ENCODE measurements at places on chromosomes 5 and 9. TPM values are rescaled to one million over a fixed set of nuclear protein-coding genes. Genes with fewer than 3 reads are reported as not detected.

The HSPA9 gene
- 252 TPM for total RNA-seq

The GPR21 gene
- 1.6 TPM for total RNA-seq

The NRG2 gene
- not detected for total RNA-seq

The MARVELD2 gene
- total RNA-seq, result 16.2 TPM

The KIF4B gene
- 0.13 TPM for total RNA-seq

The TNFSF15 gene
- 0.55 TPM for total RNA-seq

The OSMR gene
- total RNA-seq, result 45.3 TPM

The NCBP1 gene
- 40.2 TPM for total RNA-seq

The C9 gene
- not detected for total RNA-seq

The WWC1 gene
- total RNA-seq, result 97.7 TPM

DNA sequence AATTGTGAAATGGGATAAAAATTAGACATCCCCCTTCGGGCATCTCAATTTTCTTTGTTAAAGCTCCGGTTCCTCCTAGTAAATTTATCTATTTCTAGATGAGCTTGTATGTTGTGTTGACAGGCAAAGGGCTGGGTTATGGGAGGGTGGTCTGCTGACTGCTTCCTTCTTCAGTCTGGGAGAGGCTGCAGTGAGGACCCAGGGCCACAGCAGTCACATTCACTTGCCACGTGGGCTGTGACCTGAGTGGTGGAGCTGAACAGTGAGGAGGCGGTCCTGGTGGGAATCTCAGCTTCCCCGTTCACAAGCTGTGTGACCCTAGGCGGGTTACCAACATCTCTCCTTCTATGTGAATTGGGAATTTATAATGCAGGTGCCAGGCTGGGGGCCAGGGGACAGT, 57.5 kb upstream of the RXRA start:
- DNase-seq, result no peak

DNA sequence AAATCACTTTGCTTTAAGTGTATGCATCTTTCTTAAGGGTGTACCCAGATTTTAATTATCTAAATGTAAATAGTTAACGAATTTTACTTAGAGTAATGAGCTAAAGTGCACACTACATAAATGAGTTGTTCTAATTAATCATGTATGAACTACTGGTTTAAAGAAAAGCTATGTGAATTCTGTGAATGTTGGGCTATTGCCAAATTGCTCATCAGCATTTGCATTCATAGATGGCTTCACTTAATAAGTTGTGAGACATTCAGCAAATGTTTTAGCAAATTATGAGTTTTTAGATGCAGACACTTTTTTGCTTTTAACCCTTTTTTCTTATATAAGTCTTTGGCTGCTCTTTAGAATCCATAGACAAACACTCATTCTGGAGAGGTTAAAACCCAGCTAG, 175.7 kb downstream of the PBX3 start:
- no peak for DNase-seq

DNA sequence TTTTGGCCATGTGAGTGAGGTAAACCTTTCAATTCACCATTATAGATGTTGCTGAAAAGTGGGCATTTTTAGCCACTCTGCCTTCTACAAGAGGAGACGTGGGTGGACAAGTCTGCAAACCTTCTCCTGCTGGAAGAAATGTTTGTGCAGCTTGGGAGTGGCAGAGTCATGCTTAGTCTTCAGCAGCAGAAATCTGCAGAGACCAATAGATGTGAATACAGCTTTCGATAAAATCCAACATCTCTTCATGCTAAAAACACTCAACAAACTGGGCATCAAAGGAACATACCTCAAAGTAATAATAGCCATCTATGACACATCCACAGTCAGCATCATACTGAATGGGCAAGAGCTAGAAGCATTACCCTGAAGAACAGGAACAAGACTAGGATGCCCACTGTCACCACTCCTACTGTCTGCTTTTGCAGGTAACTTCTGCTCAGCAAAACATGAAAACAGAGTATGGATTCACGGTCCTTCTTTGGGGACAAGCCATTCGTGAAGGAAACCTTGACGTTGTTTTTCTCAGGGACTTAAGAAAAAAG, 91.3 kb downstream of the RALGPS1 start:
- no peak for DNase-seq

- DNase-seq, result no peak
Measured at GRCh38 chr9:32500768-32501167, 25.2 kb downstream of the RIGI start.

GRCh38 chr9:133927041-133927440, 65.1 kb downstream of the VAV2 start:
- no peak for DNase-seq

DNA sequence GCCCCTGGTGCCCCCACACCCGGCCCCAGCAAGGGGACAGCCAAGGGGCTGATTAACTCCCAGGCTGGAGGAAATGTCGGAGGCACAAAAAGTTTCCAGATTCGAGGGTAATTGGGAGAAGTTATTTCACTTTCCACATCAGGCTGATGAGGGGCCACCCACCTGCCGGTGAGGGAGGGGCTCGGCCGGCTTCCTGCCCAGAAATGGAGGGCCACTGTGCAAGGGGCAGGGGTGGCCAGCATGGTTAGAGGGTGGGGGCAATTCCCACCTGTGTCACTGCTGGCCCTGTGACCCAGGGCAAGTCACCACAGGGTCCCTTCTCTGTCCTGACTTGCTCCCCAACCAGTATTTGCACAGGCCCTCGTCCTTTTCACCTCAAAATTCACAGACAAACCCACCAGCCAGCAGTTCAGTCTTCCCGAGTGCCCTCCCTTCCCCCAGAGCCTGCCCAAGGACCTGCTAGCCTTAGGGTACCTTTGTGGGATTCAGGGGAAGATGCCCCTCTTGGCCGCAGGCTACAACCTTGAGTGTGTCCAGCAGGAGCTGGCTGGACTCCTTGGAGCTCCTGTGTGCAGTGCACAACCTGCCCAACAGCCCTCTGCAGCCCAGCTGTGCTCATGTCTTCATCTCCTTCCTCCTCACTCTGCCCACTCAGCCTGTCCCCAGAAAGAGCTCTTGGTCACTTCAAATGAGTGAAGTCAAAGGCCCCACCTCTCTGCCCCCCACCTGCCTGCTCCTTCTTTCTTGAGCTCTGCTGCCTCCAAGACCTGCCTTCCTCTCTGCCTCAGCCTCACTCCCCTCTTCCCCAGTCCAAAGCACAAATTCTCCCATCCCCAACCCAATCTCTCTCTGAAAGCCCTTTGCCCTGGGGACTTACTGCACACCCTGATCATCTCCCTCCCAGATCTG, 130.5 kb downstream of the BARX1 start:
- DNase-seq, result no peak

DNA sequence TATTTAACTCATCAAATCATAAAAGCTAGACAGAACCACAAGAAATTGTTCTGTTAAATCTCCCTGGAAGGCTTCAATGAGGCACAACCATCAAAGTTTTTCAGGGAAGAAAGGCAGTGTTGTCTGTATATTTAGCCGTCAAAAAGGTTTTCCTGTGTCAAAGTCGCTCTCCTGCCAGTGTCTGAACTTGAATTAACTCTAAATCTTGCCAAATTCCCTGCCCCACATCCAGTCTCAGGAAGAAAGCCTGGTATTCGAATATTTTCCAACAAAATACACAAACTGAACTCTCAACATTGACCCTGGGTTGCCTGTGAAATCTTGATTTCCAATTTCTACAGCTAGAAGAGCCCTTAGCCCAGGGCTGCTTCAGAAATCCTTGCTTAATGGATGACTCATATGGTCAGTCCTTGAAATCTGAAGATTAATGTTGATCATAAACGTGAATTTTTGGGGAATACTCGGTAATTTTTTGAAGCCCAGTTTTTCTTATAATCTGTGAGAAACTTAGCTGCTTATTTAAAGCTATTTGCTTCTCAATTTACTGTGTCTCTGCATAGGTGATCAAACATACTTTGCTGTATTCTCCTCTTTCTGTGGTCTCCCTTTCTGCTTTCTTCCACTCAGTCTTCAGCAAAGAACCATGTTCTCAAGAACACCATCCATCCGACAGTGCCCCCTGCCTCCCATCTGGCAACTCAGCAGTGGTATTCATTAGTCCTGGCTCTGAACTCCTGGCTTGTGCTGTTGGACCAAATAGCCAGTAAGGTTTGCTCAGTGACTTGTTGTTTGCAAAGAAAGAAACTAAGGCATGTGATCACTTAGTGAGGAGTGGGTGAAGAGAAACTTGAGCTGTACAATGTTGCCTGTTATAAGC, 58.9 kb downstream of the NREP start:
- DNase-seq, result no peak

DNA sequence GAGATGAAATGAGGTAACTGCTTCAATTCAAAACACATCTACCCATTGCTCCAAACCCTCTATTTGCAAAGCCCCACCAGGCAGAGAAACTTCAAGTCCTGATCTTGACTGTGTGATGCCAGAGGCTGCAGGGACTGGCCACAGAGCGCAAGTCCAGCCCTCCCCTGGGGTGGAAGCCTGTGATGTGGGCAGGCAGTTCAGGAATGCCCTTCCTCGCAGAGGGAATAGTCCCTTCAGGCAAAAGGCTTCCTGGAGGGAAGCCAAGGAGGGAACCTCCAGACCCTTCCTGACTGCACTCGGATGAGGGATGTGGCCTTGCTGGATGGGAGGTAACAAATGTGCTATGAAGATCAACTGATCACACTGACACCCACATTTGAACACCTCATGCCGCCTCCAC, 131.2 kb downstream of the SLIT3 start:
- DNase-seq, result no peak

DNA sequence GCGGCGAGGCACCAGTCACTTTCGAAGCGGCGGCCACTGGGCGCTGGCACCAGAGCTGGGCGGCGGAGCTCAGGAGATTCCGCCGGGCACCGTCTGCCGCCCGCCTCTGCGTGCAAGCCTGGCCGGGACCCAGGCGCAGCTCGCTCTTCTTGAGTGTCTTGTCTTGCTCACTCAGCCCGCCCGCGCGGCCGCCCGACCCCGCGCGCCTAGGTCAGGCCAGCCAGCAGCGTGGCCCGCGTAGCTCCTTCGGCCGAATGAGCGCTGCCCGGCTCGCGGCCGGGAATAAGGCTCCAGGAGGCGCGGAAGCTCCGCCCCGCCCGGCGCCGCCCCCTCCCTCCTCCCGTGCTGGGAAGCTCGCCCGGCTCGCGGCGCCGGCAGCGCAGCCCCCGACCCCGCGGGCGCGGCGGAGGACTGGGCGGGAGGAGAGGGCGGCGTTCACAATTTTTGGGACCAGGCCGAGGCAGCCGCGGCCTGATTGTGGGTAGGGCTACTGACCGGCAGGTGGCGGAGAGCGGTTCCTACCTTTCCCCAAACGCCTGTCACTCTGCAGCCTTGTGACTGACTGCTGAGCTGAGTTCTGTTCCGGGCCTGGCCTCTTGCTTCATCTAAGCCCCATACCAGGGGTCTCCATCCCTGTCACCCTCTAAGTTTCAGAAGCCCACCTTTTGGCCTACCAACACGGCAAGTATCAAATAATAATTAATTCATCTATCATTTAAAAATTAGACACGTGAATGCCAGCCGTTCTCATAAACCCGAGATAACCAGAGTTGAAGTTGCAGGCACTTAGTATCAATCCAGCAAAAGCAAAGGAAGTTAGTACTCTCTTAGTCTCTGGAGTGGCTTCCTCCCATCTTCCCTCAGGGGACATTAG, at the start of gene HBEGF:
Gene HBEGF (minus strand): TSS at position 256 of the 874 bp plus-strand sequence. CDS start 275 bp downstream, outside the sequence.
- peak; percentile 92 for DNase-seq

- no peak for DNase-seq
Measured at GRCh38 chr9:123234853-123235252, 33.5 kb downstream of the STRBP start.

DNA sequence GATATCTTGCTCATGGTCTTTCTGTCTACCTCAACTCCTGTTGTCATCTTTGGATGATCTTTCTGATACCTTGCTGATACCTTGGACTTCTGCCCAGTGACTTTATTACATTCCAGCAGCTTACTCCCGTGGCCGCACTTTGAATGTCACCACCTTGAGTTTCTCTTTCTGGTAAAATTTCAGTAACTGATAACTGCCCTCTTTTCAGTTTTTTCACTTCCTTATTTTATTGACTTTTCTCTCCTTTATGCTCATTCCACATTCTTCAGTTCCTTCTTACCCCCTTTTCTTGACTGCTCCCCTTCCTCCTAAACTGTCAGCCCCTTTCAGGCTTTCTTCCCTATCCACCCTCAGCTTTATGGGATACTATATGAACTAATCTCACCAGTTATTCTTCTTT, 7.0 kb upstream of the FBXO4 start:
- DNase-seq, result no peak

- no peak for DNase-seq
Measured at GRCh38 chr5:138647261-138647788, 72.1 kb upstream of the HSPA9 start.
